Left ventricle myocardium superior (tissue), 1 donor: ENCODE measurements at places on chromosomes 12 and 14.

DNA sequence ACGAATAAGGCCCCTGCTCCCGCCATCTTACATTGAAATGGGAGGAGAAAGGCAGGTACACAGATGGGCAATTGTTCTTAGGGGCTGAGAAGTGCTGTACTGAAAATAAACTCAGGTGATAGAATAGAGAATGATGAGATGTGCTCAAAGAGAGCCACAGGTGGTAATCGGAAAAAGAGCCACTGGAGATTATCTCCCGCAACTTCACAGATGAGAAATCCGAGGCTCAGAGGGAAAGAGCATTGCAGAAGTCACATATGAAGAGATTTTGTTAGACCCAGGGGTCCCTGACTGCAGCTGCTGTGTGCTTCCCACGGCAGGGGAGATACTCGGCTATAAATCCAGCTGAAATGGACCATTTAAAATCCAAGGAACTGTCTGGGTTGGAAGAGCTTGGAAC, 73.7 kb downstream of the PRIMA1 start:
- DNase-seq = no peak

- DNase-seq = no peak
Measured at GRCh38 chr12:101027200-101027599, 182.8 kb downstream of the SLC5A8 start.

DNA sequence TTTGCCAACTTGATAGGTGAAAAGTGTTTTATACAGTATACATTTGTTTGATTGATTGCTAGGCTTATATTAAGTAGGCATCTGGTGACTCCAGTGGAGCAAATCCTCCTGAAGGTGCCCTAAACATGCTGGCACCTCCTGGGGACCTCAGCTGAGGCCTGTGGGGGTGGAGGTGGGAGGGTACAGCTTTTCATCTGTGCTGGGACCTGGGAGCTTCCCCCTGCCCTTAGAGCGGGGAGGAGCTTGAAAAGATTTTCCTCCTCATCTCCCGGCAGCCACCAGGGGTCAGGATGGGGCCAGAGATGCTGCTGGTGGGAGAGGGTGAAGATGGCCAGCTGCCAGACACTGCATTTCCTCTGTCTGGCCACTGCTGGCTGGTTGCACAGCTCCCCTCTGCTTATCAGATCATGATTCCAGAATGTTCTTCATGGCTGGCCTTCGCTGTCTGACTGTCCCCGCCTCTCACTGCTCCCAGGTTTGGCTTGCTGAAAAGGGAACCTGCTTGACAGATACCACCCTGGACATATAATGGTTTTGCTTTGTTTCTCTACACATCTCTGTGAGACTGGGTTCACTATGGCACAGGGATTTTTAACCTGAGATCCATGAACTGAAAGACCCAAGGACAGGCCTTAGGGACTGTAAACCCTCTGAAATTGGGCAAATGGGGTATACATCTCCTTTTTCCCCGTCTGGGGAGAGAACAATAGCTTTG, 10.5 kb upstream of the JPH4 start:
- DNase-seq = peak; percentile 90

DNA sequence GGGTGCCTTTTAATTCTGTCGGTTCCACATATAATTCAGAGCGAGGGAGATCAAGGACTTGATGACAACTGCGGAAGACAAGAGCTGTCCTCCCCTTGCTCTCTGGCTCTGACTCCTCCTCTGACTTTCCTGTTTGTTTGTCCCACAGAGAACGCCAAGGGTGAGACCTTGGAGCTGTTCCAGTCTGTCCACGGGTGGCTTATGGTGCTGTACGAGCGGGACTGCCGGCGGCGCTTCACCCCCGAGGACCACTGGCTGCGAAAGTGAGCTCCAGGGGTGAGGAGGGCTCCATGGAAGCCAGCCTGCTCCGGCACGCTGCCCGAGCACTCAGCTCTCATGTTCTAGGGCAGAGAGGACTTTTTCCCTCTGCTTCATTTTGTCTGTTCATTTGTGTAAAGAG, 32.8 kb downstream of the UBE3B start:
- DNase-seq = peak; percentile 50

- no peak for DNase-seq
Measured at GRCh38 chr14:33554988-33555387, 395.9 kb downstream of the EGLN3 start.

- DNase-seq = no peak
Measured at GRCh38 chr12:75715323-75715644, 203.9 kb upstream of the KRR1 start.

- peak; percentile 45 for DNase-seq
Measured at GRCh38 chr14:21382886-21383847, 652 bp downstream of the SUPT16H start.

DNA sequence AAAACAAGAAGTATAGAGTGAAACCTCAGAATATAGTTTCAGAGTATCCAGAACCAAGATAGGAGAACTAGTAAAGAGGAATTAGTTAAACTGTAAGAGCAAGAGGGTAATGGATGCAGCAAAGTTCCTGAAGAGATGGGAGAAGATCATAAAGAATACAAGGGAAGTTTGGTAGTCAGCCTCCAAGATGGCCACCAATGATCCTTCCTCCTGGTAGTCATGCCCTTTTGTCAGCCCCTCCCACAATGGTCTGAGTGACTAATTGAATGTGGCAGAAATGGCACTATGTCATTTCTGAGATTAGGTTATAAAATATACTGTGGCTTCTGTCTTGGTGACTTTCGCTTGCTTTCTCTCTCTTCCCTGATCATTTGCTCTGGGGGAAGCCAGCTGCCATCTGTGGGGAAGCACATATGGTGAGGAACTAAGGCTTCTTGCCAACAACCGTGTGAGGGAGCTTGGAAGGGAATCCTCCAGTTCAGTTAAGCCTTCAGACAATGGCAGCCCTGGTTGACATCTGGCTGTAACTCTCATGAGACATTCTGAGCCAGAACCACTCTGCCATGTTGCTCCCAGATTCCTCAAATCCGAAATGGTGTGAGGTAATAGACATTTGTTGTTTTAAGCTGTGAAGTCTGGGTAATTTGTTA, 55.3 kb upstream of the AMN1 start:
- no peak for DNase-seq

DNA sequence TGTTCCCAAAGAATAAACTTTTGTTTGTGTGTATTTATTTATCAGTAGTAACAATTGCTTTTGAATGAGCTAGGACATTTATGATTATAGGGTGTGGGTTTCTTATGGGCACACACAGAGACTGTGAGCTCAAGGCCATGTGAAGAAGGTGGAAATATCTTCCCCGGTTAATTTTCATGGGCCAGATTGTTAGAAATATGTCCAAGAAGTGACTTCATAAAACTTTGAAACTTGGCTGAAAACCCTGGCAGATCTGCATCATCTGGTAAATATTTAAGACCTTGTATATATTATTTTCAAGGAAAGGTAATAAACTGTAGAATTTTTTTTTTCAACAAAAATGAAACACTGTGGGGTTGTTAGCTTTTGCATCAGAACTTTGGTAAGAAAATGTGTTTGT, 53.5 kb upstream of the RNU6-8 start:
- DNase-seq = no peak

- DNase-seq = no peak
Measured at GRCh38 chr12:117125272-117125613, 26.0 kb upstream of the TESC start.

DNA sequence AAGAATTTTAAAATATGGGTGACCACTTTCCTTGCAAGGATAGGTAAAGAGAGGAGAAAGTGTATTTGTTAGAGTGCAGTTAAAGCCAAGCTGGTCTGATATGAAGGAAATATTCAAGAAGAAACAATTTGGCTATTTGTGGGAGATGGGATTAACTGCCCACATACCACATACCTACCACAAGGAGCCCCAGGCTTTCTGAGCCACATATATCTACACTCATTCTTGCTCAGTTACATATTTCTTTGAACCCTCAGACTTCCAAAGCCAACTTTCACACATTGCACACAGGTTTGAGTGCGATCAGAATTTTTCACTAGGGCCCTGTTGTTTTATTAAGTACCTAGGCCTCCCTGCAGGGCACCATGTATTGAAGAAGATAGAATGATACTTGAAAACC, 330.2 kb downstream of the ZFP36L1 start:
- no peak for DNase-seq

DNA sequence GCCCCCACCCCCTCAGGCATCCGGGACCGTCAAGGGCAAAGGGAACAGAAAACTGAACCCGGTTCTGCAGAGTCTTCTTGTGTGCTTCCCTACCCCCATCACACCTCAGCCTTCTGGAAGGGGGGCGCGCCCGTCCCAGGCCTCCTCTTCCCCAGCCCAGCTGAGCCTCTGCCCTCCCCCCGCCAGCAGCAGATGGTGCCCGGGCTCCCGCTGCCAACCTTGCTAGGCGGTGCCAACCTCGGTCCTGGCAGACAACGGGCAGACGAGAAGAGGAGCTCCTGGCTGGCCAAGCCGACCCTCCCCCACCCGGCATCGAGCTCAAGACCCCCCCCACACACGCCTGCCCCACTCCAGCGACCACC, 8.7 kb downstream of the STAC3 start:
- DNase-seq = peak; percentile 79

DNA sequence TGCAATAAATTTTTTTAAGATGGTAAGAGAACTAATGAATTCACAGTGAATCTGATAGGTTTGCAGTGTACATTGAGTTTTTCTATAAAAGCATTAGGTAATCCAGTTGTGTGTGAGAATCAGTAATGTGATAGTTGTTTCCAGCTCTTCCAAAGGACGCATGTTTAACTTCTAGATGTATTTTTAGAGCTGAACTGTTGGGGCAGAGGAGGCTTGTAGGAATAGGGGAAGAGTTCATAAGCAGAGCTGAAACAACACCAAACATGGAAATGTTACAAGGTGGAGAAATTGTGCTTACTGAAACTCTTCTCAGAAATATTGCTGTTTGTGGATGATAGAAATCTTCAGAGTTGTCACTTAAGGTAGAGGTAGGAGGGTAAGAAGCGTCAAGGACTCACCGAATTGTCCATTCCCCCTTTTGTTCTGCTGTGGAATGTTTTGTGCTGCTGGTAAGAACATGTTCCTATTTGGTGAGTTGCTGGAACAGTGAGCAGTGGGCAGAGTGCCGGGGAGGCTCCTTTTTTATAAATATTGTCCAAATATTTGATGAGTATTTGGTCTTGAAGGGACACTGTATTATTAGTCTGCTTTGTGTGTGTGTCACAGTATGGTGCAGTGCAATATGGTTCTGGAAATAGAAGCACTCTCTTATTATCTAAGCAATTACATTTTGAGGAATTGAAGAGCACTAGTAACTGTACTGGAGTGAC, 76.7 kb downstream of the ANO6 start:
- DNase-seq = peak; percentile 32

DNA sequence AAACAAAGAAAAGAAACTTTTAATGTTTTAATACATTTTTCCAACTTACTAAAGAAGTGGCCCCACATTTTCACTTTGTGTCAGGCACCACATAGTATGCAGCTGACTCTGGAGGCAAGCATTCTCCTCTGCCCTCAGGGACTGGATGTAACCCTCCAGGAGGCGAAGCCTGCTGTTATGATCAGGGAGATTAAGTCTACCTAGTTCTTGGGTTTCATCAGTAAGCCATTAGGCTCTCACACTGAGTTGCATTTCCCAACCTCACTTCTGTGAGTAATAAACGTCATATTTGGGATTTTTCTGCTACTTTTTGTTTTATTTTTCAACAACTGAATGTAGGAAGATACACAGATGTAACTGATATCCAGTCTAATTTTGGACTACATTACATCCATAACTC, 101.2 kb upstream of the LRFN5 start:
- DNase-seq = no peak

- DNase-seq = no peak
Measured at GRCh38 chr14:21965042-21965441, 291.4 kb upstream of the OR4E1 start.

DNA sequence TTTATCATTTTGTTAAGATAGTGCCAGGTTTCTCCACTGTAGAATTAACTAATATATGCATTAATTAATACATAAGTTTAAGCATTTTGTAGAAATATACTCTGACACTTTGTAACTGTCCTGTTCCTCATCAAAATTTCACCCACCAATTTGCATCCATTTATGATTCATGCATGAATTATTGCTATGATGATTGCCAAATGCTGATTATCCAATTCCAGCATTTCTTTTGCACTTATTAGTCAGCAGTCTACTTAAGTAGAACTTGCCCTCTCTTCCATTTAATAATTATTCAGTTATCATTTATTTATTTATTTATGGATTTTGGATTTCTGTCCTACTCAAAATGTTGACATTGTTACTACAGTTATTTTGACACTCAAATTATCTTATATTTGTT, 72.2 kb downstream of the SLC6A15 start:
- DNase-seq = no peak

DNA sequence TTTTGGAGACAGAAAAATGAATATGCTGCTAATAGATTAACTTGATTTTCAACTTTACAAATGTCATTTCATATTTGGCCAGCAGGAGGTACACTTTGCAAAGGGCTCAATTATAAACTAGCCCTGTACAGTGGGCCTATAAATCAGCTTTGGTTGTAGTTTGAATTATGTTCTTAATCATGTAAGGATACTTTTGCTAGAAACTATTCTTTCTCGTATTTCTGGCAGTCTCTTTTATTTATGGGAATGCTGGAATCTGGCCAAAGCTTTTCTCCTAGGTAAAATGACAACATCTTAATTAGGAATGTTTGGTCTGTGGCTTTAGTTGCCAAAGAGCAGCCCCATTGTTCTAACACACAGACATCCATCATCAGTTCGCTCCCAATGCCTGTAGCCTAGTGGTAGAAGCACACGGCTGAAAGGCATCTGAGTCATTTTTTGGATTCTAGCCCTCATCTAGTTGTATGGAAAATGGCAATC, 1322.3 kb upstream of the SEL1L start:
- no peak for DNase-seq

DNA sequence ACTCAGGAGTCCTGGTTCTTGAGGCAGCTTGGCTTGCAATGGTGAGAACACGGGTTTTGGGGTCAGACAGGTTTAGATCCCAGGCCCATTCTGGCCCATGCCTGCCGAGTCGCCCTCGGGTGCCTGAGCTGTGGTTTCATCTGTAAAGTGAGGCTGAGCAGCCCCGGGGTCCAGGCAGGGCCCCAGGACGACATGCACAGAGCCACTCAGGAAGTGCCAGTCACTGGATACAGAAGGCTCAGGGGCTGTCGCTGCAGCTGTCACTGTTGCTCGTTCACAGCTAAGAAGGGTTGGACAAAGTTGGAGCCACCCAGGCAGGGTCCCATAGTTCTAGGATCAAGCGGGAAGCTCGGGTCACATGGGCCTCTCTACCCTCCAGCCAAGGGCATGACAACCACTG, 403.1 kb downstream of the BCL11B start:
- DNase-seq = no peak

- no peak for DNase-seq
Measured at GRCh38 chr12:21001778-21002177, 129.2 kb upstream of the SLCO1B1 start.

DNA sequence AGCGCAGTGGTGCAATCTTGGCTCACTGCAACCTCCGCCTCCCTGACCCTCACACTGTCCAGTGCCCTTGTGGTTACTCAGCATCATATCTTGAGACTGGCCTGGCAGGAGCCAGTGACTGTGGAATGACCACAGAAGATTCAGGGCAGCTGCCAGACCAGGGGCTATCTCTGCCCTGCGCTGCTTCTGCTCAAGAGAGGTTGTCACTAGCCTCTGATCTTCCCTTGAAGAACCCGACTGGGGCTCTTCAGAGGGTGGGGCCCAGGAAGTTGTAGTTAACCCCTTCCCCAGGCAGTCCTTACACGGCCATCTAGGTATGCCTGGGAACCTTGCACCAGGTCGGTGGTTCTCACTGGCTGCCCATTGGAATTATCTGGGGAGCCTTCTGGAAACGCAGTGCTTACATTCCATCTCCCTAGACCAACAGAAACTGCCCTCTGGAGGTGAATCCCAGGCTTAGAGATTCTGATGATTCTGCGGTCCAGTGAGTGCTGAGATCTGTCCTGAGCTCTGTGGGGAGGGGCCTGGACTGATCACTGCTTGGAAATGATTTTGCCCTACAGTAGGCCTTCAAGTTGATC, 41.4 kb downstream of the PLEKHG3 start:
- DNase-seq = no peak
